ENCODE measurements at places on chromosomes 12 and 14.

- no peak for DNase-seq
Observed at GRCh38 chr12:5258498-5258897, 173.4 kb upstream of the NTF3 start.

- DNase-seq: no peak
Observed at GRCh38 chr14:35378425-35379233, 25.9 kb downstream of the NFKBIA start.

GRCh38 chr12:6774499-6775062 lies 2.3 kb downstream of the LAG3 start:
- no peak for DNase-seq

GRCh38 chr14:20682127-20682434 lies 2.3 kb upstream of the RNASE4 start:
- DNase-seq: no peak

GRCh38 chr14:56487090-56487667 lies 92.4 kb upstream of the TMEM260 start:
- no peak for DNase-seq

- DNase-seq: no peak
Observed at GRCh38 chr12:94263905-94264561, 115.7 kb downstream of the PLXNC1 start.

DNA sequence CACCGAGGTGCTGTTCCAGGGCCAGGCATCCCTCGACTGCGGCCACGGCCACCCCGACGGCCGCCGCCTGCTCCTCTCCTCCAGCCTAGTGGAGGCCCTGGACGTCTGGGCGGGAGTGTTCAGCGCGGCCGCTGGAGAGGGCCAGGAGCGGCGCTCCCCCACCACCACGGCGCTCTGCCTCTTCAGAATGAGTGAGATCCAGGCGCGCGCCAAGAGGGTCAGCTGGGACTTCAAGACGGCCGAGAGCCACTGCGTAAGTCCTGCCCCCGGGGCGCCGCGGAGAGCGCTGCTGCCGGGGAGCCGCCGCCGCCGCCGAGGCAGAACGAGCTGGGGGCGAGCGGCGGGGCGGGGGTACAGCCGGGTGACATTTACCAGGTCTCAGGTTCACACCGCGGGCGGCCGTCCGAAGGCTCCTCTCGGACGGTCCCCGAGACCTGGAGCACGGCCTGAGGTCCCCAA lies 1.4 kb downstream of the PLXNC1 start:
- peak; percentile 17 for DNase-seq

- no peak for DNase-seq
Observed at GRCh38 chr12:100184549-100185145, 16.0 kb upstream of the ACTR6 start.

DNA sequence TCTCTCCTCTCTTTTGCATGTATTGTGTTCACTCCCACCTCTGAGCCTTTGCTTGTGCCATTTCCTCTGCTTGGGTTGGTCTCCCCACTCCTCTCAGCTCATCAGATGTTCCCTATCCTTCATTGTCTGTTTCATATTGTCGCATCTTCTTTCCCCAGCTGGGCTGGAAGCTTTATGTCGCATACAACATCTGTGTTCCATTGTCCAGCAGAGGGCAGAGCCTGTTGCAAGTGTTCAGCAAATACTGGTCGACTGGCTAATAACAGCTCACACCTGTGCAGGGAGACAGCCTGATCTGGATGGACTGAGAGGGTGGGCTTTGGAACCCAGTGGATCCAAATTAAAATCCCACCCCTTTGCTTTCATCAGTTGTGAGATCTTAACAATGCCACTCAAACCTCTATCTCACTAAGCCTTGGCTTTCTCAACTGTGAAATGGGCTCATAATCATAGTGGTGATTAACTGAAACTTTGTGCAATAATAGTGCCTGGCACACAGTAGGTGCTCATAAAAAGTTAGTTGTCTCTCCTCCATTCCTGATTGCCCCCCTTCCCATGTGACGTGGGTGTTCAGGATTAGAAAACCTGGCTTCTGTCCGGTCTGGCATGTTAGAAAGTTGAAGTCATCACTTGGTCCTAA lies 75.8 kb downstream of the RIN3 start:
- no peak for DNase-seq

DNA sequence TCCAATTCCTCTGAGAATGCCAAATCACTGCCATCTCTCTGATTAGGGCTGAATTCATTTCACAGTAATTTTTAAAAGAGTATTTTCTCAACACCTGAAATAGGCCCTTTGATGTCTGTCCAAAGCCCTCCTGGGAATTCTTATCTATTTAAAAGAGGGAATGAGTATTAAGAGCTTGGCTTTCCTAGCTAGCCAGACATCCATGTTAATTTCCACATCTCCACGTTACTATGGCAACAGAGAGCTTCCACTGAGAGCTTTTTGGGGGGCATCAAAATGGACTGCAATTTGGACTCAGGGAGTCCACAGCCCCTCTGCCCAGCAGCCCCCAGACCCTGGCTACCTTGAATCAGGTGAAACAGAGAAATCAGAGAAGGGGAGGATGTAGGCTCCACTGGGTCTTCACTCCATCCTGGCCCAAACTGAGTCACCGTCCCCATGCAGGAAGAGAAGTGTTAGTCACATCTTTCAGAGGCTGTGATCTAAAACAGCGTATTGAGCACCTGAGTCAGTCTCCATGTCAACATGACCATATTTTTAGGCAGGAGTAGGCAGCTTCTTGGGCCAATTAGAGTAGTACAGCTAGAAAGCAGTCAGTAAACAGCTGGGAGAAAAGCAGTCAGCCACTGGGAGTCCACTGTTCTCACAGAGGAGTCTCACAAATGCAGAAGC lies 7.0 kb upstream of the FICD start:
- no peak for DNase-seq

GRCh38 chr12:91052026-91052425 lies 5.8 kb downstream of the KERA start:
- DNase-seq: no peak

GRCh38 chr14:65211341-65211987 lies 109.1 kb upstream of the MAX start:
- DNase-seq: no peak

GRCh38 chr14:94961386-94962165 lies 191.7 kb upstream of the GSC start:
- DNase-seq: no peak

DNA sequence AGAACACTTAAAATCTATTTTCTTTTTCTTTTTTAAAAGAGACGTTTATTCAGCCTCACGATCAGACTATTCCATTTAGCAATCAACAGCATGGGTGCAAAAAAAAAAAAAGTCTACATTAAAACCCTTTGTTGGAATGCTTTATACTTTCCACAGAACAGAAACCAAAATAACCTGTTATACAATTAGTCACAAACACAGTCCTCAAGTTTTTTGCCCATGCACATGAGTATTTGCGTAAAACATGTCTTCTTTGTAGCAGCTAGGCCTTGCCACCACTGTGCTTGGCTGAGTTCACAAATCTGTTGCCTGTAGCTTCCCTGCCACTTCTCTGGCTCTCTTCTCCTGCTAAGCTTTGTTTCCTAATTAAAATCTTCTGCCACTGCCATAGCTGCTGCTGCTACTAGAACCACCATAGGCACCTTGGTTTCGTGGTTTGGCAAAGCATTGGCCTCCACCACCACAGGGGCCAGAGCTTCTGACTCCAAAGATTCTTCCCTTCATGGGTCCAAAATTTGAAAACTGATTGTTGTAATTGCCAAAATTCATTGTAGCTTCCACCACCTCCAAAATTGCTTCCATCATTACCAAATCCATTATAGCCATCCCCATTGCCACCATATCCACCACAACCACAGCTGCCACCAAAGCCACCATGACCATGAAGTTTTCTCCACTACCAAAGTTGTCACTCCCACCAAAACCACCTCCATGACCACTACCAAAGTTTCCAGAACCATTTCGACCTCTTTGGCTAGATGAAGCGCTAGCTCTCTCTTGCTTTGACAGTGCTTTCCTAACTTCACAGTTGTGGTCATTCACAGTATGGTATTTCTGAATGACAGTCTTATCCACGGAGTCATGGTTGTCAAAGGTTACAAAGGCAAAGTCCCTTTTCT lies 38.1 kb downstream of the KLRG1 start:
- DNase-seq: no peak

- DNase-seq: no peak
Observed at GRCh38 chr14:104112113-104112505, 26.3 kb upstream of the KIF26A start.

DNA sequence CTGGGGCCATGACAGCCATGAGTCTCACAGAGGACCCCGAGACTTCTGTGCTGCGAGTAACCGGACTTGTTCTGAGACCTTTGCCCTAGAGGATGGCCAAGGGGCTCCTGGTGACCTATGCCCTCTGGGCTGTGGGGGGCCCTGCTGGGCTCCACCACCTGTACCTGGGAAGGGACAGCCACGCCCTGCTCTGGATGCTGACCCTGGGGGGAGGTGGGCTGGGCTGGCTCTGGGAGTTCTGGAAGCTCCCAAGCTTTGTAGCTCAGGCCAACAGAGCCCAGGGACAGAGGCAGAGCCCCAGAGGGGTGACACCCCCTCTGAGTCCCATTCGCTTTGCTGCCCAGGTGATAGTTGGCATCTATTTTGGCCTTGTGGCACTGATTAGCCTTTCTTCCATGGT lies 2.1 kb downstream of the DNAJC22 start:
- DNase-seq: no peak

- no peak for DNase-seq
Observed at GRCh38 chr14:68563251-68564131, 229.4 kb downstream of the ZFP36L1 start.

GRCh38 chr12:26044007-26044394 lies 80.8 kb downstream of the BHLHE41 start:
- DNase-seq: no peak

DNA sequence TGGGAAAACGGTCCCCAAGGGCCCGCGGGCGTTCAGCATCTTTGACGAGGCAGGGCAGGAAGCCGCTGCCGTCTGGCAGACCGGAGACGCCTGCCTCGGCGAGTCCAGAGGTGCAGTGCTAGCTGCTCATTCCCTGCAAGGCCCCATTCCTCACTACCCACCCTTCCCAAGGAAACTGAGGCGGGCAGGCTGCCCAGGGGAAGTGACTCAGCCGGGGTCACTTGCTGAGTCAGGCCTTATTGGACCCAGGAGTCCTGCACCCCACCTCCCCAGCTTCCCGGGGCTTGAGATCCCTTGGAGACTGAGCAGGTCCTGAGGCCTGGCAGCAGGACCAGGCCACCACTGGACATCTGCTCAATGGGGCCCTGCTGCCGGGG lies 3.7 kb downstream of the SH2B3 start:
- no peak for DNase-seq

- DNase-seq: no peak
Observed at GRCh38 chr12:55626154-55626553, 10.5 kb upstream of the OR10P1 start.

- no peak for DNase-seq
Observed at GRCh38 chr12:18123707-18124106, 33.7 kb upstream of the RERGL start.

DNA sequence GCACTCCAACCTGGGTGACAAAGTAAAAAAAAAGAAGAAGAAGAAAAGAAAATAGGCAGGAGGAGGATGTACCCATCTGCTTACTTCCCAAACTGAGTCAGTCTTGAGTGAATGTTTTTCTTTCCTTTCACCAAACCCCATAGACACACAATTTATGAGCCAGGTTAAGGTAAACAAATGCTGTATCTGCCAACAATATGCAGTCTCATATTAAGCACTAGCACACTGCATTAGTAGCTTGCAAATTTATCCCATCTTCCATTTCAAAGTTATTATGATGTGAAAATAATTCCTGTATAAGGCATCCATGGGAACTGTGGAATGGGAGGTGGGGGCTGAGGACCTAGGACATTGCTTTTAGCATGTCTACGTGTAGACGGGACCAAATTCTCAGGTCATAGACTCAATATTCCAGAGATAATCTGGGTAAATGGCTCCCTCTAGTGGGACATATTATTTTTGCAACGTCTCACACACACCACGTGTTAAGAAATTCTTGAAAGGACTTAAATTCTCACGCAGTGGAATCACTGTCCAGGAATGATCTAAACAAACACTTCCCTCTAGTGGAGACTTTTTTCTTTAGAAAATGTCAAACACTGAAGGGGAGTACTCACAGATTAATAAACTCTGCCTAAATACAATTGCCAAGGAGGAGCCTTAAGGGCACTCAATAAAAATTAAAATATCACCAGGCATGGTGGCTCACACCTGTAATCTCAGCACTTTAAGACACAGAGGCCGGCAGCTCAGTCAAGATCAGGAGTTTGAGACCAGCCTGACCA lies 17.1 kb upstream of the OR10P1 start:
- DNase-seq: no peak

DNA sequence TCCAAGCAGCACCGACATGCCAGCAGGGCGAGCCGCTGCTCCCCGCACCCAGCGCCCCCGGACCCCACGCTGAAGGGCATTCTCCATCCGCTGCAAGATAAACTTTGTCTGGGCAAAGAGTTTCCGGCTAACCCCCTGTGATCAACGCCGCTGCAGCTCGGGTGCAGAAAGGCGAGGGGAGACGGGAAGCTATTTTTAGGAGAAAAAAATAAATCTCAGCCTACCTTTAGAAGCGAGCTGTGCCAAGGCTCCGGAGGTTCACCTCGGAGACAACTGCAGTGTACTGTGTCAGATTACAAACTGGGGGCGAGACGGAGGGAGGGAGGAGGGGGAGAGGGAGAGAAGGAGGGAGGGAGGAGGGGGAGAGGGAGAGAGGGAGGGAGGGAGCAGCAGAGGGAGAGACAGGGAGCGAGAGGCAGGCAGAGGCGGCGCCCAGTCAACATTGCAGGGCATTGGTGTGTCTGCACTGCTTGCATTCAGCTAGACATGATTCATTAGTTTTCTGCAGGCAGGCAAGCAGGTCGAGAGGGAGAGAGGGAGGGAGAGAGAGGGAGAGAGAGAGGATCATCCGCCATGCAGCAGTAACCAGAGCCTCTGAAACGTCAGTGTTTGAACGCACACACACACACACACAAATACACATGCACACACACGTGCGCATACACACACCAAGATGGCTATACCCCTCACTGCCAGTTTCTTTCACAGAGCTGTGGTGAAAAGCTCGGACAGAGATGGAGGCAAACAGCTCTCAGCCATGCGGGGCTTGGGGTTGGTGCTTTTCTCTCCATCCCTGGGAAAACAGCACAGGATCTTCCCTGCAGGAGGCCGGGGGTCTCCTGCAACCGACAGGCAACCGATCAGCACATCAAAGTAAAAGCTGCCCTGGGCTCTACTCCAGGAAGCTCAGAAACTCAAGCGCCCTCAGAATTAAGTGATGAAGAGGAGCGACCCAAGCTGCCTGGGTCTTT lies at the start of gene RIMBP2:
RIMBP2 (minus strand) TSS at position 302 of the 971 bp plus-strand sequence. CDS start 237,286 bp downstream, outside the sequence.
- no peak for DNase-seq

- DNase-seq: no peak
Observed at GRCh38 chr14:34450542-34450915, 11.5 kb downstream of the SPTSSA start.

- no peak for DNase-seq
Observed at GRCh38 chr12:95590775-95591174, 39.5 kb upstream of the USP44 start.

GRCh38 chr12:12032851-12033797 lies 37.6 kb upstream of the BCL2L14 start:
- peak; percentile 67 for DNase-seq

- no peak for DNase-seq
Observed at GRCh38 chr12:122182887-122183587, at the start of gene LRRC43. LRRC43 (plus strand) TSS chr12:122183123; CDS start chr12:122183145, 22 bp downstream.

DNA sequence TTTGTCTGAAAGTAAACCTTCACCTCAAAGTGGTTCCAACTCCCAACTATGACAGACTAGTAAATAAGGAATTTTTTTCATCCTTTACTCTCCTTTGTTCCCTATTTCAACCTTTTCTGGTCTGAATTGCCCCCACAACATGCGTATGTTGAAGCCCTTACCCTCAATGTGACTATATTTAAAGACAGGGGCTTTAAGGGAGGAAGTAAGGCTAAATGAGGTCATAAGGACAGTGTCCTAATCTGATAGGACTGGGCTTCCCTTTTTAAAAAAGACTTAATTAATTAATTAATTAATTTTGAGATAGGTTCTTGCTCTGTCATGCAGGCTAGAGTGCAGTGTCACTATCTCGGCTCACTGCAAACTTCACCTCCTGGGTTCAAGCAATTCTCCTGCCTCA lies 86.3 kb downstream of the VCPKMT start:
- DNase-seq: no peak

Measured in stimulated activated CD4-positive, alpha-beta T cell treated with anti-CD3 and anti-CD28 coated beads, Interleukin-12 subunit alpha, Interleukin-12 subunit beta, amount 100 ng/mL, for 4 hours (primary cell).